Fibroblast of skin of right quadriceps (primary cell): ENCODE measurements at places on chromosomes 6 and 20.

DNA sequence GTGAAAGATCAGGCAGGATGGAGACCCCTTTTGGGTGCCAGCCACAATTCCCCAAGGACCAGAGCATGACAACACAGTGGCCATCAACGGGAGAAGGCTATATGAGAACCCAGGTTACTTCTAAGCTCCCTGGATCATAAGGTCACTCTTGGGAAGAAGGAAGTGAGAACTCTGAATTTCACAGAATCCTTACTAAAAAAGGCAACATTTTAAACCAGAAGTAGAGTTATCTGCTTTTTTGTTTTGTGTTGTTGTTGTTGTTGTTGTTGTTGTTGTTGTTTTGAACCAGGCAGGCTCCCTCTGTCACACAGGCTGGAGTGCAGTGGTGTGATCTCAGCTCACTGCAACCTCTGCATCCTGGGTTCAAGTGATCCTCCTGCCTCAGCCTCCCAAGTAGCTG, 107.4 kb upstream of the TNFAIP3 start:
- no peak for DNase-seq

DNA sequence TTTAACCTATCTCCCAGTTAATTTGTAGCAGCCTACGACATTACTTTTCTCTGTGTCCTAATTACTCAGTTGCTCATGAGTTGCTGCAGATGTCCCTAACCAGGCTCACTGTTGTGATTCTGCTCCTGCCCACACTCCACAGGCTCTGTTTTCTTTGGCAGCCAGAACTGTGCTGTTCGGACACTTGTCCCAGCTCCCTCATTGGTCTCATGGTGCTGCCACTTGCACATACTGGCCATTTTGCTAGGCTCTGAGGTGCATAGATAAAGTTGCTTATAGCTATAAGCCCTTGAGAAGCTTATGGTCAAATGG, 55.0 kb downstream of the NOX3 start:
- DNase-seq = peak; percentile 44

DNA sequence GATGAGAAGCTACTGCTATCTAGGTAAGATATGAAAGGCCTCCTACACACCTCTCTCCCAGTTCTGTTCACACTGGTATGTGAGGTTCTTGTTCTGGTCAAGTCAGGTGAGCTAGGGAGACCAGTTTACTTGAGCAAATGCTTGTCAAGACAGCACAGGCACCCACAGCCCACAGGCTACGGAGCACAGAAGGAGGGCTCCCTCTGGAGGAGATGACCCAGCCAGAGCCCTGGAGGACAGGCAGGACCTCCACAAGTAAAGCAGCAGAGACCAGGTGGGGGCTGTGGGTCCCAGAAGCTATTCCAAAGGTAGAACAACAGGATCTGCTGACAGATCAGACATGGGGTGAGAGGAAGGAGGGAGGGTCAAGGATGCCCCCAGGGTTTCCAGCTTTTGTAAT, 13.2 kb downstream of the MMP24OS start:
- DNase-seq = no peak

DNA sequence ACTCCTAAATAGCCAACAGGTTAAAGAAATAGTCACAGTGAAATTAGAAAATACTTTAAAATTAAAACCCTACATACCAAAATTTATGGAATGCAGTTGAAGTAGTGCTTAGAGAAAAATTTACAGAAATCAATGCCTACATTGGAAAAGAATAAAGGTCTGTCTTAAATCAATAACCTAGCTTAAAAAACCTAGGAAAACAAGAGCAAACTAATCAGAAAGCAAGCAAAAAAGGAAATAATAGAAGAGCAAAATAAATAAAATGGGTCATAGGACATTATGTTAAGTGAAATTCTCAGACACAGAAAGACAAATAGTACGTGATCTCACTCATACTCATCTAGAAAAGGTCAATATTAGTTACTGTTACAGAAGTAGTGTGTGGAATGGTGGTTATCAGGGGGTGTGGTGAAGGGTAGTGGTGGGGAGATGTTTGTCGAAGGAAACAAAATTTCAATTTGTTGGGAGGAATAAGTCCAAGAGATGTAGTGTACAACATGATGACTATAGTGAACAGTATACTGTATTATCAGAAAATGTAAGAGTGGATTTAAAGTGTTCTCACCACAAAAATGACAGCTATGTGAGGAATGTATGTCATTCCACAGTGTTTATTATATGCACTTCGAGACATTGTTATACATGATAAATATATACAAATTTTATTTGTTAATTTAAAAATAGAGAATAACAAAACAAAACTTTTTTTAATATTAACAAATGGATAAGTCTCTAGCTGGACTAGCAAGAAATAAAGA, 423.6 kb downstream of the CDH26 start:
- DNase-seq = no peak

GRCh38 chr6:42226645-42227143, 9.0 kb upstream of the MRPS10 start:
- DNase-seq = peak; percentile 22

- no peak for DNase-seq
Measured at GRCh38 chr6:3272911-3273547, 14.3 kb downstream of the PSMG4 start.

- DNase-seq = peak; percentile 100
Measured at GRCh38 chr6:4358414-4359107, 223.2 kb upstream of the ECI2 start.

GRCh38 chr20:3090565-3090964, 6.0 kb upstream of the AVP start:
- DNase-seq = no peak
